ENCODE measurements at places on chromosomes 7 and 10. TPM values are rescaled to one million over a fixed set of nuclear protein-coding genes. Genes with fewer than 3 reads are reported as not detected.
A peak's percentile ranks its signal among the peaks of the same experiment; 100 is the strongest.

DNA sequence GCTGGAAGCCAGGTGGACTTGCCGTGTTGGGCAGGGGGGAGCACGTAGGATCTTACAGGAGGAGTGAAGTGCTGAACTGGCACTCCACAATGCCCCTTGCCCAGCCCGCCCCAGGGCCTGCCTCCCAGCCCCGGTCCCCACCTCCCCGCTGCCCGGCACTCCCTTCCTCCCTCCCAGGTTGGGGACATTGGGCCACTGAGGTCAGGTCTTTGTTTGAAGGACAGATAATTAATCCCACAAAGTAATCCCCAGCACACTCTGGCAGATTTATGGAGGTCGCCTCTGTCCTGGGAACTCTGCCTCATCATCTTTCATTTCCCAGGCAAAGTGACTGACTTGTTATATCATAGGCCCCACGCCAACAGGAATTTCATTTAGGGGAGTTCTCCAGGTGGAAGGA is 122.8 kb downstream of the C10orf105 start:
- DNase-seq: no peak

- no peak for DNase-seq
Observed at GRCh38 chr10:104580321-104580720, 60.8 kb upstream of the SORCS3 start.

GRCh38 chr7:105388356-105389087 is at the start of gene SRPK2:
TSS of gene SRPK2 (minus strand) at chr7:105388921.
- peak; percentile 80 for DNase-seq

GRCh38 chr10:122591736-122592135 is 31.2 kb downstream of the DMBT1 start:
- DNase-seq: no peak

GRCh38 chr10:49162761-49163310 is 25.4 kb downstream of the TMEM273 start:
- no peak for DNase-seq

Gene TLX1
- not detected for total RNA-seq

GRCh38 chr10:96672481-96673175 is 47.7 kb downstream of the PIK3AP1 start:
- no peak for DNase-seq

Gene ANKRD22
- total RNA-seq: 4.9 TPM

DNA sequence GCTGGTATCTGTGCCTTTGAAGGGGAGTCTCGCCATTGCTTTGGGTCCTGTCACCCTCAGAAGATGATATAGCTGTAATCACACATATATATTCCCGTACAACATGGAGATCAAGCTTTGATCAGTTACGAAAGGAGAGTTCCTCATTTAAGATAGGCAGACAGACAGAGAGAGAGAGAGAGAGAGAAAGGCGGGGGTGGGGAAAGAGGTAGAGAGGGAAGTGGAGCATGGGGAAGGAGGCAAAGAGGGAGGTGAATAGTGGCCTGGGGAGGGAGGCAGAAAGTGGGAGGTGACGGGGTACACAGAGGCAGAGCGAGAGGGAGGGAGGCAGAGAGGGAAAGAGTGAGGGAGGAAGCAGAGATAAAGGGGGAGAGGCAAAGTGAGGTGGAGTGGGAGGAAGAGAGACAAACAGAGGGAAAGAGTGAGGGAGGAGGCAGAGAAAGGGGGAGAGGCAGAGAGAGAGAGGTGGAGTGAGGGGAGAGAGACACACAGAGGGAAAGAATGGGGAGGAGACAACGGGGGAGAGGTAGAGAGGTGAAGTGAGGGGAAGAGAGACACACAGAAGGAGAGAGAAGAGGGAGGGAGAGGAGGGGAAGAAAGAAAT is 44.6 kb upstream of the C1QL3 start:
- no peak for DNase-seq

GRCh38 chr7:117132321-117133120 is 179.2 kb downstream of the ST7 start:
- DNase-seq: peak; percentile 90

Gene ADO
- total RNA-seq: 13.6 TPM

DNA sequence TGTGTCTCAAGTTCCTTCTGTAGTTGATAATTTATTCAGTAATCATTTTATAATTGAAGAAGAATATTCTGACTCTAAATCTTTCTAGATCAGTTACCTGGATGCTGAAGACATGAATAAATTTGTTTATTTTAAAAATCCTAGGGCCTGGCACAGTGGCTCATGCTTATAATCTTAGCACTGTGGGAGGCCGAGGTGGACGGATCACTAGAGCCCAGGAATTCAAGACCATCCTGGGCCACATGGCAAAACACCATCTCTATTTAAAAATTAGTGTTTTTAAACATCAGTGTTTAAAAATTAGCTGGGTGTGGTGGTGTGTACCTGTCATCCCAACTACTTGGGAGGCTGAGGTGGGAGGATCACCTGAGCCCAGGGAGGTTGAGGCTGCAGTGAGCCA is 9.3 kb downstream of the POR start:
- no peak for DNase-seq

GRCh38 chr7:1986366-1987083 is 246.2 kb downstream of the MAD1L1 start:
- DNase-seq: no peak

Gene SPDYE1
- total RNA-seq: not detected

- DNase-seq: no peak
Observed at GRCh38 chr7:34430456-34430855, 227.6 kb upstream of the NPSR1 start.

Gene TMEM254
- total RNA-seq: 36.6 TPM

Gene AMPH
- total RNA-seq: not detected

Gene CCDC3
- total RNA-seq: 0.13 TPM

DNA sequence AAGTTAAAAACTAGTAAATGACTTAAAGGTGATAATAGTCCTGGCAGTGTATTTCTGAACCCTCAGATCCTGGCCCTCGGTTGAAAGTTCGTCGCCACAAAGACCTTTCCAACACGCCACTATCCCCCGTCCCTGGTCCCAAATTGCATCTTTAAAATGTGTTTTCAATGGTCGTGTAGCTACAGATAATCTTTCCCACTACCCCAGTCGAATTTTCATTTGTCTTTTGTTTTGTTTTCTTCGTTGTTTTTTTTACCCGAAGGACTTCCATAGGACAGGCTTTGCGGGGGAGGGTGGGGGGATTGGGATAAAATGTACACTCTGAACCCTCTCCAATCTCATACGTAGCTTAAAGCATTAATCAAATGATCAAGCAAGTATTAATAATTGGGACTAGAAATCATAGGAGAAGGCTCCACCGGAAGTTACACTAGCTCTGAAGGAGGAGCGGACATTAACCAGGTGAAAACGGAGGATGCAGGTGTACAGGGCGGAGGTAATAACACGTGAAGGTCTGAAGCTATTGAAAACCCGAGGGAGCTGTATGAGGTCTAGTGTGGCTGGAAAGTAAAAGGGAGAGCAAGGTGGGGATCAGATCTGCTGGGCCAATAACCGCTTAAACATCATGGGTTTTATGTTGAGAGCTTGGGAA is 32.8 kb upstream of the PHF14 start:
- DNase-seq: no peak

DNA sequence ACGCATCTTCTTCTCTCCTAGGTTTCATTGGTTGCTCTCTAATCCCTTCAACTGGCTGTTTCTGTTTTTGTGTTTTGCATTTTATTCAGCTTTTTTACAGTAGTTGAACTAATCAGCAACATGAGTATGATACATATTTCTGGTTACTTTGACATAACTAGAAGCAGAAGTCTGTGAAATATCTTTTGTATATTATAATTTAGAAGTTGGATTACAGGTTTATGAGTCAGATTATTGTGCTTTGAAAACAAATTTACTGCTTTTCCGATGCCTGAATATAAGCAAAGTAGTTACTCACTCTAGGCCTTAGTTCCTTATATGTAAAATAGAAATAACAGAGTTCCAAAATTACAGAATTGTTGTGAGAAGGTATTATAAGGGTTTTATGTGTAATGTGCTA is 96.2 kb upstream of the MEOX2 start:
- DNase-seq: no peak

Gene AOC1
- total RNA-seq: 13.1 TPM

Gene TMEM140
- total RNA-seq: 0.25 TPM

DNA sequence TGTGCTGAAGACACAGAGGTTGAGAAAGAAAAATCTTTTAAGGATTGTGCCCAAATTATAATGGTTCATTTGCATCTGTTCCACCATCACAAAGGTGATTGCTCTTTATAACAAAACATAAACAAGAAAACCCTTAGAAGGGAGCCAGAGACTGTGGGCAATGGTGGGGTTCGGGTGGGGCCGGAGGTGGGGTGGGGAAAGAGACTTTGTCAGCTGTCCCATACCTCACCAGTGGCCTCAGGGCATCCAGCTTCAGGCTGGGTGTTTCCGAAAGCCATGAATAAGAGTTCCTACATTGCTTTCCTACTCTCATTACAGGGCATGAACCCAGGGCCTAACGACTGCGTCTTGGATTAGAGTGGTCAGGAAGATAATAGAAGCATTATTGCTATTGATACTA is 227.9 kb downstream of the PHTF2 start:
- DNase-seq: no peak

- no peak for DNase-seq
Observed at GRCh38 chr7:147556317-147556716, 1034.2 kb upstream of the C7orf33 start.

DNA sequence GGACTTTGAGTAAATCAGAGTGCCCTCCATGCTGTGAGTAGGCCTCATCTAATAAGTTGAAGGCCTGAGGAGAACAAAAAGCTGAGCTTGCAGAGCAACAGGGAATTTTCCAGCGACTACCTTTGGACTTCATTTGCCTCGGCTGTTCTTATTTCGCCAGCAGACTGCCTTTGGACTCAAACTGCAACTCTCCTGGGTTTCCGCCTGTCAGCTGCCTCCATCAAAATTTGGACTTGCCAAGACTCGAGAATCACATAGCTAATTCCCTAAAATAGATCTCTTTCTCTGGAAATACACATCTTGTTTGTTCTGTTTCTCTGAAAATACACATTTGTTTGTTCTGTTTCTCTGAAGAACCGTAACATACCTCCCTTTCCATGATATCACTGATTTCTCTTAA is 93.8 kb downstream of the ITGB8 start:
- no peak for DNase-seq

- no peak for DNase-seq
Observed at GRCh38 chr7:231030-231857, 38.9 kb downstream of the FAM20C start.

GRCh38 chr10:11824376-11824775 is 1.2 kb downstream of the PROSER2 start:
- no peak for DNase-seq

Gene NANOS1
- 7.2 TPM for total RNA-seq

- no peak for DNase-seq
Observed at GRCh38 chr7:92598310-92598981, 8.3 kb upstream of the FAM133B start.

- DNase-seq: no peak
Observed at GRCh38 chr7:140655511-140656408, 15.1 kb upstream of the DENND2A start.

- no peak for DNase-seq
Observed at GRCh38 chr10:35696392-35697287, 54.5 kb upstream of the FZD8 start.

Gene HOXA6
- total RNA-seq: 1.2 TPM

GRCh38 chr10:75426880-75427279 is 4.5 kb upstream of the LRMDA start:
- DNase-seq: no peak

DNA sequence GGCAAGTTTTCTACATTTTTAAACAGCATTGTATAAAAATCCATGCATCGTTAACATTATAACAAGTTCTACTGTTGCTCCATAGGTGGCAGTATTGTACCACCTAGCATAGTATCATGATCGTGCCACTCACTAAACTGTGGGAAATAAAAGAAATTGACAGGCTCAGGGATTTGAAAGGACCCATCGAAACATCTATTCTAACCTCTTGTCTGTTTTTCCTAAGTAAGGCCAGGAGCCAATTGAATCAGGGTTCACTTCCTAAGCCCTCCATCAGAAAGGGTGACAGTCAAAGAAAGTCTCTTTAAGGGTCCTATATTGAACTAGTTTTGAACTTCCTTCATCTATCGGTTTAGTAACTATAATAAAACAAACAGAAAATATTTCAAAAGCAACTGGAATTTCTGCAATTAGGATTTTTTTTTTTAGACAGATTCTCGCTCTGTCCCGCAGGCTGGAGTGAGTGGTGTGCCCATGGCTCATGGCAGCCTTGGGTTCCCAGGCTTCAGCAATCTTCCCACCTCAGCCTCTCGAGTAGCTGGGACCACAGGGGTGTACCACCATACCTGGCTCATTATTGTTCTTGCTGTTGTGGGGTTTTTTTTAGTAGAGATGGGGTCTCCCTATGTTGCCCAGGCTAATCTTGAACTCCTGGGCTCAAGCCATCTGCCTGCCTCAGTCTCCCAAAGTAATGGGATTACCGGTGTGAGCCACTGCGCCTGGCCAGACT is 9.4 kb downstream of the HACD1 start:
- peak; percentile 43 for DNase-seq

- DNase-seq: no peak
Observed at GRCh38 chr7:106057204-106057961, 54.7 kb downstream of the SYPL1 start.

GRCh38 chr10:69906425-69906824 is 104.7 kb downstream of the COL13A1 start:
- no peak for DNase-seq

DNA sequence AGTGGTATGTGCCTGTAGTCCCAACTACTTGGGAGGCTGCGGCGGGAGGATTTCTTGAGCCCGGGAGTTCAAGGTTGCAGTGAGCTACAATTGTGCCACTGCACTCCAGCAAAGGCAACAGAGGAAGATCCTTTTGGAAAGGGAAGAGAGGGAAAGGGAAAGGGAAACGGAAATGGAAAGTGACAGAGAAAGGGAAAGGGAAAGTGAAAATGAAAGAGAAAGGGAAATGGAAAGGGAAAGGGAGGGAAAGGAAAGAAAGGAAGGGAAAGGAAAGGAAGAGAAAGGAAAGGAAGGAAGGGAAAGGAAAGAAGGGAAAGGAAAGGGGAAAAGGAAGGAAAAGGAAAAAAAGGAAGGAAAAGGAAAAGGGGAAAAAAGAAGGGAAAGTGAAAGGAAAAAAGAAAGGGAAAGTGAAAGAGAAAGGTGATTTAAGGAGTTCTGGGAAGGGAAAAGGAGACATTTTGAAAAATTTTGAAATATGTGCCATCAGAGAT is 2.3 kb upstream of the ZC3HAV1 start:
- DNase-seq: no peak

Gene SPDYE18
- total RNA-seq: 0.44 TPM

Gene C10orf143
- 2.8 TPM for total RNA-seq

DNA sequence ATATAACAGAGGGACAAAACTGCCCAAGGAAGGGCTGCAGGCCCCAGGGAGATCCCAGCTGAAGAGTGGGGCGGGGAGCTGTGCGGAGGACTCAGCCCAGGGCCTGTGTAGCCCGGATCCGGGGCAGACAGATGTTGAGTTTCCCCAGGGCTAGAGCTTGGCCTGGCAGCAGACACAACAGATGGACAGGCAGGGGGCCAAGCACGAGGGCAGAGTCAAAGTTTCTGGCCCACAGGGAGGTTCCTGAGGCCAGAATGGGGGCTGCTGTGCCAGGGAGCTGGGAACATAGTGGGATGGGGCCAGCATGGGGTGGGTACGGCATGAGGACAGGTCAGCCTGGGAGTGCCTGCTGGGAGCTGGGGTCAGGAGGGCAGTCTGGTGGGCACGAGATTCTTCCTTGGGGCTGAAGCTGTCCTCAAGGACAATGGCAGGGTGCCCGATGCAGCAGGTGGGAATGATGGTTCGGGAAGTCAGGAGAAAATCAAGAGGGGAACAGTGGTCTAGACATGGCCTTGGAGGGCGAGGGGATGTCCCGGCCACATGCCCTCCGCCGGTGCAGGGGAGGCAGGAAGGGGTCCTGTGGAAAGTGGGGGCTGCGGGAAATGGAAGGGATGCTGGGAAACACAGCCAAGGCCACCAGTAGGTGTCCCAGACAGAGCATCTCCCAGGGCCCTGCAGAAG is 519.1 kb upstream of the FOXK1 start:
- DNase-seq: no peak

Measured in PC-9 (cell line).